ENCODE measurements at places on chromosomes 3 and 15.

DNA sequence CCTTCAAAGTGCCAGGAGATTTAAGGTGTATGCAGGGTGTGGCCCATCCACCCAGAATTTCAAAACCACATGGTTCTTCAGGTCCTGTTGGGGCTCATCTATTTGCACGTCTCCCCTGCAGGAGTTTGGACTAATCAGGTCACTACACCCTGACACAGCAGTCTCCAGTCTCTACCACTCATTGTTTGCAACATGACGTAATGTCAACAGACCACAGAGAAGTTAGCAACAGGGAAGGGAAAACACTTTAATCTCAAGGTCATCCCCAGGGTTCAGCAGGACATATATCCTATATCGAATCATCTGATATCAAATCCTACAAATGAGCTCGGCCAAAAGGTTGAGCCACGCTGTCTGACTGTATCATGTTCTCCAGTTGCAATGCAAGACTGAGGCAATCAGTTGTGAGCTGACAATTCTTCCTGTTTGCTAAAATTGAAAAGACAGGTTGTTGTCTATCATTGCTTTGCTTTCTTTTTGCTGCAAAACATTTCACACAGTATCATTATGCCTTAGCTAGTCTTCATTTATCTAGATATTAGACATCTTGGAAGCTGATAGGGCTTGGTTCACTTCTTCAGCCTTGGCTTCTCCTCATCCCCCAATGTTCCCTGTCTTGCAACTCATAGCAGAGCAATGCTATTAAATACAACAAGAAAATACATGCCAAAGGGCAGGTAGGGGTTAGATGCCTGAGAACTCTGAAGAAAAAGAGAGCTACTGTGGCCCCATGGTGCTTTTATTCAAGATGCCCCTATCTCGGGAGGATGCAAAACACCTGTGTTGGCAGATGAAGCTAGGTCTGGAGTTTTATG lies 13.4 kb upstream of the LEKR1 start:
- DNase-seq = peak; percentile 38

DNA sequence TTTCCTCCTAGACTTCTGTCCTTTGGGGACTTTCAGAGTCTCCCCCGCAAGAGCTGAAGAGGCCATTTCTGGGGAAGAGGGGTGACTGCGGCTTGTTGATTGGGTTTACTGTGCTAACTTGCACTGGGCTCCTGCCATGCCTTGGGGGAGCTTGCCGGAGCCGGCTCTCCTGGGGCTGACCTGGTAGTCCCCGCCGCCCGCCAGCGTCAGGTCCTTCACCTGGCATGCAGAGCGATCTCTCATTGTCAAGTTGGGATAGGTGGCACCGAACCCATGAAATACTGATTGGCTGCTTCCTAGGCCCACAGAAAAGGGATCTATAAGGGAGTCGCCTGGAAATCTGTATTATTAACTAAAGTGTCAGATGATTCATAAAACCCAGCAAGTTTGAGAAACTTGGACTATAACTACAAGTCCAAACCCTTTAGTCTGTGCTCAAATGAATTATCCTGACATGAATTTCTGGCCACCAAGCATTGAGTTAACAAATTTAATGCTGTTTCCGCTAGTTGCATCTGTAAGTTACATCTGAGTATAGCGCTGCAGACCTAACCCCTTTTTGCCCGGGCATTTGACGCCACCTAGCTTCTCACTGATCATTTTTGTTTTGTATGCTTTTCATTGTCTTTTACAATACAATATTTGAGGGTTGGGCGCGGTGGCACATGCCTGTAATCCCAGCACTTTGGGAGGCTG lies 607 bp upstream of the IMP3 start:
- DNase-seq = no peak

GRCh38 chr3:129812589-129812988 lies 80.9 kb downstream of the TMCC1 start:
- no peak for DNase-seq

DNA sequence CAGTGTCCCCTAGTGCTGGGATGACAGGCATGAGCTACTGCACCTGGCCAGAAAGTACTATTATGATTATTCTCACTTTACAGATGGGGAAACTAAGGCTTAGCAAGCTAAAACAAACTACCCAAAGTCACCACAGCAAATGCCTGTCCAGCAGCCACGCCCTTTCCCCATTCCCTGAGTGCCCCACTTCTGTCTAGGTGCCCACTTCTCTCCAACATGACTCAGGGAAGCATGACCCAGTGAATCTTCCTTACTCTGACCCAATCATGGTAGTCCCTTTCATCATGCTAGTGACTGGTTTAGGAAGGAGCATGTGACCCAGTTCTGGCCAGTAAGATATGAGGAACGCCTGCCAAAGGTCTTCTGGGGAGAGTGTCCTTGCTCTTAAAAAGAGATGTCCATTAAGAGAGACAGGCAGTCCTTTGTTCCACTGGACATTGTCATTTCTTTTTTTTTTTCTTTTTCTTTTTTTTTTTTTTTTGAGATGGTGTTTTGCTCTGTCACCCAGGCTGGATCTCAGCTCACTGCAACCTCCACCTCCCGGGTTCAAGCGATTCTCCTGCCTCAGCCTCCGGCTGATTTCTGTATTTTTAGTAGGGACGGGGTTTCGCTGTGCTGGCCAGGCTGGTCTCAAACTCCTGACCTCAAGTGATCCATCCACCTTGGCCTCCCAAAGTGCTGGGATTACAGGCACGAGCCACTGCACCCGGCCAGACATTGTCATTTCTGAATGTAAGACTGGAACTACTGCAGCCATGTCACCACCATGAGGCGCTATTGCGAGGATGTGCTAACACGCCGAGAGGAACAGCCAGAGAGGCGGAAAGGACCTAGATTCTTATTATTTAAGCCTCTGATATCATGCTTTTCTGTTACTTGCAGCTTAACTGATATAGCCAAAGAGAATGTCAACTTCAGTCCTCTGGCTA lies 19.8 kb downstream of the MEGF11 start:
- DNase-seq = no peak

GRCh38 chr15:63458794-63459395 lies 45.5 kb upstream of the USP3 start:
- DNase-seq = no peak

DNA sequence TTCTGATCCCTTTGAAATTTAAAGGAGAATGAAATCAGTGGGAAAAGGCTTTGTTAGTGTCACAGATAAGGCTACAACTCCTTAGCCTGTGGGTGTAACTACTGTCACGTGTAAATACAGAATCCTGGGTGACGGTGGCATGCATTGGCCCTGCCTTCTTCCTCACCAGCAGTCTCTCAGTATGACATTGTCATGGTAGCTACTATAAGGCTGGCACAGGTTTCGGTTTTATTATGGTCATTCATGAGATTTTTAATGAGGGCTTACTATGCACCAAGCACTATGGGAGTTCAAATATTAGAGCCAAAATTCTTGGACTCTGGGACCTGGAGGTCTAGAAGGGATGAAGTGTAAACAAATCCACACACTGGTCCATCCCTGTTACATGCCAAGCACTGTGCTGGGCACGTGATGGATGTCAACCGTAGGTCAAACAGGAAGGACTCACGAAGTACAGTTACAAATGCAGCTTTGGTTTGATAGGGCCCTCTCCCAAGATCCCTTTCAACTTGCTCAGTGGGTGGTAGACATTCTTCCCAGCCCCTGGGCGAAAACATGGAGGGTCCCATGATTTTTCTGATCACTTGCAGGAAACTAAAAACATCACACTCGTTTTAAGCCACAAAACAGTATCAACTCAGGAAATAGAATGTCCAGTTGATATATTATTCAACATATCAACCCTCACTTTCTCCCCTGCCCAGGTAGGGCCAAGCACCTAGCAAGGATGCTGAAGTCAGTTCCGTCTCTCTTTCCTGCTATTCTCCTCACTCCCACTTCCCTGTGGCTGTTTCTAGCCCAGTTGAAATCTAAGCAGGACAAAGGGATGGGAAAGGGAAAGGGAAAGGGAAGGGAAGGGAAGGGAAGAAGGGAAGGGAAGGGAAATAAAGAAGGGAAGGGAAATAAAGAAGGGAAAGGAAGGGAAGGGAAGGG lies 25.3 kb downstream of the BFSP2 start:
- DNase-seq = no peak

- DNase-seq = no peak
Measured at GRCh38 chr3:82103241-82103640, 341.8 kb upstream of the GBE1 start.

DNA sequence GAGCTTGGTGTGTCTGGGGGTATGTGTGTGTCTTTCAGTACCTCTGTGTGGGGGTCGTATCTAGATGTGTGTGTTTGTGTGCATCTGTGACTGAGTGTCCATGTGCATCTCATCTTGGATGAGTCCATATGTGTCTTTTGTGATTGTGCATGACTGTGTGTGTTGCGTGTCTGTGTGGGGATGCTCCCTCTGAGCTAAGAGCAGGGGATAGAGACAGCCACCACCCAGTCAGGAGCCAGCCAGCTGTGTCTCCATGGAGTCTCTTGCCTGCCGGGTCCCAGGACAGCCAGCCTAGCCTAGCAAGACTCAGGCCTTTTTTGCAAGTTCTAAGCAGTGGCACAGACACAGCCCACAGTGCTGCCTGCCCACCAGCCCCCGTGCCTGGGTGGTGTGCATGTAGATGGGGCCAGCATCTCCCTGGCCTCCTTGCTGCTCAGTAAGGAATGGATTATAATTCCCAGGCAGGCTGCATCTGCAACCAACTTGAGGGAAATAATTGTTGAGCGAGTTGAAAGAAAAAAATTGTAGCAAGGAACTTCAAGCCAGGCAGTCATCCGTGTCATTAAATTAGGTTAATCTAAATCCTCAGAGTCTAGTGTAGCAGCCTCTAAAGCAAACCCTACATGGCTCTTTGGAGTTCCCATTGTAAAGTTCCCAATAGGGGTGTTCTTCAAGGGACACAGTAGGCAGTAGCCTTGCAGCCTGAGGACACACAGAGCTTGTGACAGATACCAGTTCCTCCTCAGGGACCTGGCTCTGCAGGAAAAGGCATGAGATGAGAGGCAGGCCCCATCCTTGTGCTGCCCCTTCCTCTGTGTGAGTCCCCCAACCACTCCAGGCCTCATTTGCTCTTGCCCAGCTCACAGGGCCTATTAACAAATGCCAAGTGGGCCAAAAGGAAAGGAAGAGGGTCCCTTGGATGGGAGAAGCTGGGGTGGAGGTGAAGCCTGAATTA lies 35.9 kb upstream of the MRPS22 start:
- DNase-seq = no peak

GRCh38 chr15:100107151-100107550 lies 234.6 kb downstream of the ADAMTS17 start:
- no peak for DNase-seq

- DNase-seq = no peak
Measured at GRCh38 chr3:66418475-66418931, 82.3 kb downstream of the LRIG1 start.

DNA sequence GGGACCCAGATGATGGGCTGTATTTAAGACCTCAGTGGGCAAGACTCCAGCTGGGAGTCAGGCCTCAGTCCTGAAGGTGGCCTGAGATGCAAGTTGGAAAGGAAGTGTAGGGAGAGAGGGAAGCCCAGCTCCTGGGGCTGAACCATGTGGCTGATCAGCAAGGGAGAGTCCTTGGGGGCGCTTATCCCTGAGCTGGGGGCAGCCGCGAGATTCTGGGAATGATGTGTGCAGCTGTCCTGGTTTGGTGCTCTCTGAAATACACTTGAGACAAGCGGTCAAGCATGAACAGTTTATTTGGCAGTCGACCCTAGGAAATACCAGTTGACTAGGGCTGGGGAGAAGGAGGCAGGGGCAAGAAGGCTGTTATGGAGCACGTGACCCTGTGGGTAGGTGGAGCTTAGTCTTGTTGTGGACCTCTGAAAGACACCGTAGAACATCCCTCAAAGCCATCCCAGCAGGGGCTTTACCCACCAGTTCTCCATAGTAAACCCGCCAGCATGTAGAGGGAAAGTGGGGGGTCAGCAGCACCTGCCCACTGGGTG lies 41.8 kb upstream of the SLC6A11 start:
- DNase-seq = no peak

GRCh38 chr3:163745204-163745603 lies 1333.1 kb downstream of the SI start:
- DNase-seq = no peak

GRCh38 chr3:9205345-9206143 lies 43.9 kb downstream of the SRGAP3 start:
- no peak for DNase-seq

- no peak for DNase-seq
Measured at GRCh38 chr3:124792341-124793040, 62.2 kb downstream of the UMPS start.

DNA sequence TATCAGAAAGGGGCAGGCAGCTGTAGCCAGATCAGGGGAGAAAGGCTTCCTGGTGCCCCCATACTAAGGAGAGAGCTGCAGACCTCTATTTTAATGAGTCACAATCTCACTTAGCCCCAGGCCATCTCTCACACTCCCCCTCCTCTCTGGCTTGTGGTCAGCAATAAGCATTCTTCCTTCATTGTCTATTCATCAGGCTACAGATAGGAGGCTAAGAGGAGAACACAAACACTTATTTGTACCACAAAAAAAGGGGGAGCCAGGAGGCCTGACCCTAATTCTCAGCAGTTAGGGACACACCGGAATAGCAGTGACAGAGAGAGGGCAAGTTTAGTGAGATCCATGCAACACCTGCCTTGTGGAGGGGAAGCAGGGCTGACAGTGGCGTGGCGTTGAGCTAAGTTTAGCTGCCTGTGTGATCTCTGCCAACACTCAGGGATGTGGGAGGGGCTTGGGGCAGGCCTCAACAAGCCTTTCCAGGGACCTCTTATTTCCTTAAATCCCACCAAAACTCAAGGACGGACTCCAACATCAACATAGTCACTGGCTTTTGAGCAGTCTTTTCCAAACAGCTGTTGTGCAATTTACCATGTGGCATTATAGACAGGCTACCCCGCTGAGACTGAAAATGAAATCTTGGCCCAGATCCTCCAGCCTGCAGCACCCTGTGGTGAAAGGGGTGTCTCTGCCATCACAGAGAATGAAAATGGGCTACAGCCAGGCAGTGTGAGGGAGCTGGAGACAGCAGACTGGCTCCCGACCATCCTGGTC lies 191.9 kb upstream of the TSC22D2 start:
- peak; percentile 61 for DNase-seq

- DNase-seq = peak; percentile 81
Measured at GRCh38 chr3:185717121-185717520, 107.7 kb downstream of the IGF2BP2 start.

DNA sequence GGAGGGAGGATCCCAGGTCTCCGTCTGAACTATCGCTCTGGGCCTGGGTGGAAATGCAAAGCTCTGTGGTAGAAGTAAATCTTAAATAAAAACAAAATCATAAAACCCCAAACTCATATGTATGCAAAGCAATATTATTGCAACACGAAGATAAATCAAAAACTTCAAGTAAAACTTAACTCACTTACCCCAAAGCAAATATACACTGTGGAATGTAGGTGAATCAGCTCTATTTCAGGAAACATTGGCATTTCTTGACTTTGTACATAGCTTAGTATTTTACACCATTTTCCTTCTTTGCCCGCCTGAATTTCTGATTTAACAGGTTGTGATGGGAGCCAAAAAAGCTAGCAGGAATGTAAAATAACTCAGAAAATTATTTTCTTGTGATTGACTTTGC lies 126.2 kb downstream of the TPRG1 start:
- DNase-seq = no peak

GRCh38 chr3:11004563-11004962 lies 12.0 kb downstream of the SLC6A1 start:
- DNase-seq = no peak

GRCh38 chr3:9791790-9792404 lies 376 bp downstream of the TADA3 start:
- DNase-seq = no peak

- DNase-seq = no peak
Measured at GRCh38 chr3:47003461-47004368, 24.2 kb downstream of the NBEAL2 start.

Data from AG20443 (cell line).